ENCODE measurements at places on chromosomes 12 and 14.

DNA sequence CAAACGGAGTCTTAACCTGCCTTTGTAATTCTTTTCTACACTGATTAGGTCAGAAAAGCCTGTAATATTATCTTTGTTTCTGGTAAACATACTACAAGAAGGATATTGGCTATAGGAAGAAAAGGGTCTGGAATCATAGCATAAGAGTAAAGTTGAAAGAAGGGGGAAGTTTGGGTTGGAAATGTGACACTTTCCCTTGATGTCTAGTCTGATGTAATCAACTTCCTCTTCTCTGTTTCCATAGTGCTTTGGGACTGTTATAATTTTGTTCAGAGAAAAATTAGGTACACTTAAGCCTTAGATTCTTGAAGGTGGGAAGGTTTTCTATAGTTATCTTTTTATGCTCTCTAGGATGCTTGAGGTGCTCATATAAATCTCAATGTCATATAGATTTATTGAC lies 322.2 kb downstream of the AEBP2 start:
- no peak for DNase-seq

- DNase-seq, result no peak
These were observed 143.0 kb downstream of the EMP1 start for GRCh38 chr12:13339538-13339937.

DNA sequence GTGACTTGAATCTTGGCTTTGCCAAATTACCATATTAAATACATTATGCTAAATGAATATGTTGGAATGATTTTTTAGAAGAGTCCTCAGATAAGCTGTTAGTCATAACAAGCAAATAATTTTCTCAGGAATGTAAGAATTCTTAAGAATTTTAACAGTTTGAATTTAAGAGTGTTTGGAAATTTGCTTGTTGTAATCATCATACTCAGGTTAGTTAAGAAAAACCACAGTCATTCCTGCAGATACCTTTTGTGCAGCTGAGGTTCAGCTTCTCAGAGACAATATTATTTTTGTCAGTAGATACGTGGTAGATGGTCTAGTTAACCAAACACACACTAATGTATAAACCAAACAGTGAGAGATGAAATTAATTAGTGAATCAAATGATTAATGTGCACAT lies 8.9 kb downstream of the WNK1 start:
- no peak for DNase-seq

DNA sequence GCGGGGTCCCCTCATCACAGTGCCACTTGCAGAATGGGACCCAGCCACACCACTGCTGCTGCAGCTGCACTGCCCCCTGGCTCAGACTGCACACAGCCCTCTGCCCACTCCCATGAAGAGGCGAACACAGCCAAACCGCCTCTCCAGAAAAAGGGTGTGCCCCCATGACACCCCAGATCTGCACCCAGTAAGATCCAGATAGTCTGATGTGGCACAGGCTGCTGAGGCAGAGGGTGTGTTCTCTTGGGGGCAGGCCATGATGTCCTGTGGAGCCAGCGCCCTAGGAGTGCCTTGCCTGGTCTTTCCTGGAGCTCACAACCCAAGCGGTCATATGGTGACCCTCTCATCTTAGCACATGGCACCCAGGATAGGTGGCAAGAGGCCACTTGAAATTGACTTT lies 44.4 kb downstream of the SLC8B1 start:
- no peak for DNase-seq

GRCh38 chr14:100581228-100582145 lies 5.7 kb downstream of the BEGAIN start:
- no peak for DNase-seq

GRCh38 chr12:128660532-128661225 lies 163.1 kb downstream of the SLC15A4 start:
- DNase-seq, result no peak
